K562 (cell line): ENCODE measurements at places on chromosomes 1 and 21.

DNA sequence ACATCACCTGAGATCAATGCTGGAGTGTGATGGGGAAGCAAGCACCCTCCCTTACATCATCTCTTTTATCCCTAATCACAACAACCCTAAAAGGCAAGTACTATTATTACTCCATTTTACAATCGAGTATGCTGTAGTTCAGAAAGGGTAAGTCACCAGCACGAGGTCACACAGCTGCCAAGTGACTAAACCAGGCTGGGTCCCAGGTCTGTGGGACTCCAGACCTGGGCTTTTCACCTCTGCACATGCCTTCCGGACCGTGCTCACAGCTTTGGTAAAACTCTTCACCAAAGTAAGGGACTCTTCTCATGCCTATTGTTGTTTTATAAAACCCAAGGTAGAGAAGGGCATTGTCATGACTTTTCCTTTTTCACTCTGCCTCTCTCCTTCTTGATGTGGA, 130.9 kb downstream of the DMRTB1 start:
- DNase-seq: no peak

- DNase-seq: no peak
These were observed 610.6 kb downstream of the KIF26B start for GRCh38 chr1:245765230-245766000.

GRCh38 chr1:233055879-233056641, 105.6 kb downstream of the NTPCR start:
- DNase-seq: no peak

DNA sequence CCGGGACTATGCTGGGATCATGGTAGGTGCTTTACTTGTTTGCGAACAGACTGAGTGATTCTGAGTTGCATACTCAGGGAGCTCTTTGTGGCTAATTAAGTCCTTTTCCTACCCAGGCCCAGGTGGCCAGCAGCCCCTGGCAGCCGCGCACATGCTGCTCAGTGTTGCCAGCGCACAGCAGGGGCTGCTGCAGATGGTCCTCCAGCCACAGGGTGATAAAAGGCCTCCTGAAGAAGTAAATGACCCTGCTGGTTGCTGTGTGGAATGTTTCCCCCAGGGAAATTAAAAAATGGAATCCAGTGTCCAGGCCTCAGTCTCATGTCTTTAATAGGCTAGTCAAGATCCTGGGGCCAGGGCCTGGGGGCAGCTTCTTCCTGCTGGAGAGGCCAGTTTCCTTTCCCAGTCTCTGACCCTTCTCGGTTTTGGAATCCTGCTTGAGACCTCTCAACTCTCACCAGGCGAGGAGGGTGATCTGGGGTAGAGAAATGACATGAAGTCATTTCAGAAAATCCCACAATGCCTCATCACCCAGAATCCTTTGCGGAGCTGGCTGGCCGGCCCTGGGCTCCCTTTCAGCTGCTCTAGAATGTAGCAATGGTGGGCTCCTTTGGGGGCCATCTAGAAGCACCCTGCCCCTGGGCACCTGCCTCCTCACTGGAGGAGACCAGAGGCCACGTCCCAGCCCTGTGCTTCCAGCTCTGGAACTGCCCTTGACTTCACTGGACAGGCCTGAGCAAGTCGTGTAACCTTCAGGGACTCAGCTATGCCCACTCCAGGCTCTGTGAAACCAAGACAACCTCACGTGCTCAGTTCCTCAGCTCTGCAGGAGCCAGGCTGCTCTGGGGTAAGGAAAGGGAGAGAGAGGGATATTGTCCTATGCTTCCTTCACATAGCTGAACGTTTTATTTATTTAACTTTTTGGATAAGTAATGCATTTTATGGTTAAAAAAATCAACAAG, 131.4 kb downstream of the MRPS6 start:
- no peak for DNase-seq

- DNase-seq: peak; percentile 93
These were observed 25.3 kb upstream of the OVAAL start for GRCh38 chr1:180533266-180533987.

GRCh38 chr1:42399315-42400100, 18.9 kb downstream of the RIMKLA start:
- no peak for DNase-seq

DNA sequence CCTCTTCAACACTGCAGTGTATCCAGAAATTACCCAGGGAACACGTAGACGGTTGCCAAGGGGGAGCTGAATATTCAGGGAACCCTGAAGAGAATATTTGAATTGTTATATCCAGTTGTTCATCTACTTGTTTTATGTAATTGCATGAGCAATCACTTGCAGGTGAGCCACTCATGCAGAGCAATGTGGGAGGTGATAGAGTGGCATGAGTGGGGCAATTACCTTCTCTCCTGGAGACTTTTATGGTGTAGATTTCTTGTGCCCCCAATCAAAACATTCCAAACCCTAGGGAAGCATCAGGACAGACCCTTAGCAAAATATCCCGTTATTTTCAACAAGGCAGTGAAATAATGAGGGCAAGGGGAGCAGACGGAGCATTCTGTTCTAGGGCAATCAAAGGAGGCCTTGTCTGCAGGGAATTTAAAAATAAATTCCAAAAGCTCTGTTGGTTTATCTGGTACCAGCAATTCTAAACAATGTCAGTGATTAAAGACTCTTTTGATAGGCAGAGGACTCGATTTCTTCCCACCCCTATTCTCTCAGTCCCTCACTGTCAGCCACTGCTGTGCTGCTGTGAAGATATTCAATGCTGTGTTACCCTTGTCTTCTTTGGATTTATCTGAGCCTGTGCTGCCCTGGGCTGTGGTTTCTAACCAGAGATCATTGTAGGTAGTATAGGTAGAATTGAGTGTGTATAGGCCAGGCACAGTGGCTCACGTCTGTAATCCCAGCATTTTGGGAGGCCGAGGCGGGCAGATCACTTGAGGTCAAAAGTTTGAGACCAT, 180.2 kb upstream of the MAP1LC3C start:
- DNase-seq: no peak

DNA sequence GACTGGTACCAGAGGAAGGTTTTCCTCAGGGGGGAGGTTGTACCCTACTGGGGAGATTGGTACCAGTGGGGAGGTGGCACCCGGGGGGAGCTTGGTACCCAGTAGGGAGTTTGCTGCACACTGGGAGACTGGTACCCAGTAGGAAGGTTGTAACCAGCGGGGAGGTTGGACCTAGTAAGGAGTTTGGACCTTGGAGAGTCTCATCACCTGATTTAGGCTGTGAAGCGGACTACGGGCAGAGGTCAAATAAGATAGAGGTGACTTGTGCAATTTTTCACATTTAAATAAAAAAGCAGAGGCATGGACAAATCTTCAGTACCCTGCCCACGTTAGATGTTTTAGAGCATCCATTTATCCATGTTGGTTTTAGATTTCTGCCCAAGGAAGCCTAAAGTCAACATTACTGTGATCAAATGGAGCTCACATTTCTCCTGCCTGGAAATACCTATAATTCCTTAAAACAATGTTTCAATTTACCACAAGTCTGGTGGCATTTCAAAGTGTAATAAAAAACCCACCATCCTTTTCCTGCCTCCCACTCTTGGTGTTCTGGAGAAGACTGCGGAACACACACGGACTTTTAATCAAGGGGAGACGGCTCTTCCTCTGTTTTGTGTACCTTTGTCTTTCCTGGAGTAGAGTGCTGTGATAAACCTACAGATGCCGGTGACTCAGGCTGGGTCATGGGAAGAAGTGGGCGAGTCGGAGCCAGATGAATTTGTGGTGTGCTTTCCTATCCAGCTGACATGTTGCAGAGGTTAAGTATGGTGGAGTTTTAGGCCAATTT, 36.2 kb upstream of the MRPS6 start:
- peak; percentile 41 for DNase-seq
